ENCODE measurements at places on chromosomes 12 and 14. TPM values are rescaled to one million over a fixed set of nuclear protein-coding genes. Genes with fewer than 3 reads are reported as not detected.
A peak's percentile ranks its signal among the peaks of the same experiment; 100 is the strongest.

CATSPERB gene
- 0.23 TPM for total RNA-seq

EXOC3L4 gene
- not detected for total RNA-seq

SLC6A12 gene
- total RNA-seq = not detected

BMP4 gene
- total RNA-seq = 23.7 TPM

RNASE2 gene
- not detected for total RNA-seq

PIWIL1 gene
- not detected for total RNA-seq

IL22 gene
- not detected for total RNA-seq

ZNF705A gene
- total RNA-seq = not detected

- no peak for DNase-seq
These were observed 954 bp upstream of the SLC39A2 start for GRCh38 chr14:20998139-20998538.

DNA sequence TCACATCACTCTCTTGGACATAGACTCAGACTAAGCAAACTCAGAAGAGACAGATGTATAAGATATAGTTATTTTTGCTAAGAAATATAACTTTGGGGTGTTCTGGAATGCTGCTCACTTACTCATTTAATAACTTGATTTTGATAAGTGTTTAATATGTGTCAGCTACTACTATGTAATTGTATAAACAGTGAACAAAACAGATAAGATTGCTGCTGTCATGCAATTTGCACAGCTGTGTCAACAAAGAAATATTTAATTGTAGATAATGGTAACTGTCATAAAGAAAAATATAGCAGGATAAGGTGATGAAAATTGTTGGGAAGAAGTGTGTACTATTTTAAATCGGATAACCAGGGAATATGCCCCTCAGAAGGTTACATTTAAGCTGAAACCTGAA lies 84.1 kb upstream of the ZDHHC17 start:
- no peak for DNase-seq

DNA sequence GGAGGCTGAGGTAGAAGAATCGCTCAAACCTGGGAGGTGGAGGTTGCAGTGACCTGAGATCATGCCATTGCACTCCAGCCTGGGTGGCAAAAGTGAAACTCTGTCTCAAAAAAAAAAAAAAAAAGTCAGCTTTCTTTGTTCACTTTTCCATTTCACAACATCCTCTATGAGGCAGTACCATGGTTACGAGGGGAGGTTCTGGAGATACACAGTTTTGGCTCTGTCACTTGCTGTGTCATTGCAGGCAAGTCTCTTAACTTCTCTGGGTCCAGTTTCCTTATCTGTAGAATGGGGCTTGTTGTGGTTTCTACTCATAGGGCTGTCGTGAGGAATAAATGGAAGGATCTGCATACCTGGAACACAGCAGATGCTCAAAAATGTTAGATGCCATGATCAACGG lies 75.6 kb upstream of the SLC24A4 start:
- DNase-seq = no peak

- no peak for DNase-seq
These were observed 214.3 kb downstream of the EFCAB11 start for GRCh38 chr14:89740241-89740640.

DNA sequence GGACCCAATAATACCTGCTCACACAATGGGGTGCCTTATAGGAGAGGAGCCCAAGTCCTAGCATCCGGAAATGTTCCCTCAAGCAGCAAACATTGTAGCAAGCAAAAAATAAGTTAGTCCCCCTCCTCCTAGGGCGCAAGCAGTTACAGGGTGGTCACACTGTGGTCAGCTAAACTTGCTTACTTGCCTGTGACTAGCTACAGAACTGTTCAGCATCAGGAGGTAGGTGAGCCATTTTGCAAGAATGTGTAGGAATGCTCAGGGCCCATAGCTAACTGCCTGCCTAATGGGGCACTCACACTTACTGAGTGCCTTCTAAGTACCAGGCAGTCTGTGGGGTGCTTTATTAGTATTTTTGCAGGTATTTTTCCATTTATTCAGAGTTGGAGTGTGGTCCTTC lies 154.6 kb upstream of the GRIN2B start:
- no peak for DNase-seq

DNA sequence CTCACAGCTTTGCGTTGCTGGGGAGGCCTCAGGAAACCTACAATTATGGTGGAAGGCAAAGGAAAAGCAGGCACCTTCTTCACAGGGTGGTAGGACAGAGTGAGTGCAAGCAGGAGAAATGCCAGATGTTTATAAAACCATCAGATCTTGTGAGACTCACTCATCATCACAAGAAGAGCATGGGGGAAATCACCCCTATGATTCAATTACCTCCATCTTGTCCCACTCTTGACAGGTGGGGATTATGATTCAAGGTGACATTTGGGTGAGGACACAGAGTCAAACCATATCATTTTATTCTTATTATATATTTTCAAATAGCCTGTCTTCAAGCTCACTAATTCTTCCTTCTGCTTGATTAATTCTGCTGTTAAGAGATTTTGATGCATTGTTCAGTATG lies 665.3 kb downstream of the TRHDE start:
- no peak for DNase-seq

DNA sequence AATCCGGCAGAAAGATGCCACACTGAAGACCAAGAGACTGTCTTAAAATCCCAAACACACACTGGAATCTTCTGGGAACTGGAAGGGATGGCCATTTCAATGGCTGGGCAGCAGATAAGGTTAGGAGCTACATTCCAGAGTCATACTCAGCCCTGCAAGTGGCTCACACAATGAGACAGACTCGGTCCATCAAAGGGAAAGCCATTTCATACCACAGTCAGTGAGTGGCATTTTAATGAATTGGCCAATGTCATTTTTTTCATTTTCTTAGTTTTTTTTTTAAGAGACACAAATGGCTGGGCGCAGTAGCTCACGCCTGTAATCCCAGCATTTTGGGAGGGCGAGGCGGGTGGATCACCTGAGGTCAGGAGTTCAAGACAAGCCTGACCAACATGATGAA lies 17.9 kb downstream of the CIT start:
- no peak for DNase-seq

GRCh38 chr12:11855983-11856374 lies 206.5 kb downstream of the ETV6 start:
- no peak for DNase-seq

DNA sequence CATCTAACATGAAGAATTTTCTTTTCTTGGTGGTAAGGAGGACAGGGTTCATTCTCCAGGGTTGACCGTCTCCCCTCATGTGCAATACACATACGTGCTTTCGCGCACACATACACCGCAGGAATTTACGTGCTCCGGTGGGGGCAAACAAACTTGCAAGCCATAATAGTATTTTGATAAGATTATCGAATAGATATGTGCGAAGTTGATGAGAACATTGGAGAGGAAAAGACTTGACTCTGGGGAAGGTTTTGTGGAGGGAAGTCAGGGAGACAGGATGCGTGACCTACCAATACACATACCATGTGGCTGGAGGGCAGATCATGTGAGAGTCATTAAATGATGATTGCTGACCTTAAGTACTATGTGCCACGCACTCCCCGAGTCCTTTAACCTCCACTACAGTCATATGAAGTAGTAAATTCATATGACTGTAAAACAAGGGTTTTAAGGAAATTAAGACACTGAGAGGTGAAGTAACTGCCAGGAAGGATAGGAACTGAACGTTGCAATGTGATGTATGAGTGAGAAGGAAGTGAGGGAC lies 921 bp downstream of the RAD51B start:
- no peak for DNase-seq

GRCh38 chr14:70616646-70617045 lies 16.2 kb upstream of the MED6 start:
- no peak for DNase-seq

- no peak for DNase-seq
These were observed 38.4 kb upstream of the FOXN3 start for GRCh38 chr14:89455412-89455811.

GRCh38 chr12:121872546-121873215 lies 14.0 kb upstream of the HPD start:
- DNase-seq = no peak

DNA sequence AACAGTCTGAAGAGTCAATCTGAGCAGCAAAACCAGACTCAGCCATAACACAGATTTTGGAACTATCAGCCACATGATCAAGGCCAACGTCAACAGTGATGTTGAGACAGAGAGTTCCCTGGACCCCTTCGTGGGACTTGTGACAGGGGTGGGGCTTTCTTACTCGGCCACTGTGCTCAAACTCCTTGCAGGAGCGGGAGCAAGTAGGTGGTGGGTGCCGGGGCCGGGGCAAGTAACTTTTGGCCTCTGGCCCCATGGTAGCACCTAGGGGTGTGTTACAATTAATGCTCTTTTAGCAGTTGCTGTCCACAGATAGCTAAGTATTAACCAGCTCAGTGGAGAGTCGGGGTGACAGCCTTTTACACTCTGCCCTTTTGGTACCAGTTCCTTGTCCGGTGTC lies 384.4 kb downstream of the NUAK1 start:
- DNase-seq = no peak

GRCh38 chr12:111409780-111410430 lies 4.2 kb downstream of the SH2B3 start:
- no peak for DNase-seq

- no peak for DNase-seq
These were observed 54.2 kb downstream of the PTPRQ start for GRCh38 chr12:80498059-80498728.

DNA sequence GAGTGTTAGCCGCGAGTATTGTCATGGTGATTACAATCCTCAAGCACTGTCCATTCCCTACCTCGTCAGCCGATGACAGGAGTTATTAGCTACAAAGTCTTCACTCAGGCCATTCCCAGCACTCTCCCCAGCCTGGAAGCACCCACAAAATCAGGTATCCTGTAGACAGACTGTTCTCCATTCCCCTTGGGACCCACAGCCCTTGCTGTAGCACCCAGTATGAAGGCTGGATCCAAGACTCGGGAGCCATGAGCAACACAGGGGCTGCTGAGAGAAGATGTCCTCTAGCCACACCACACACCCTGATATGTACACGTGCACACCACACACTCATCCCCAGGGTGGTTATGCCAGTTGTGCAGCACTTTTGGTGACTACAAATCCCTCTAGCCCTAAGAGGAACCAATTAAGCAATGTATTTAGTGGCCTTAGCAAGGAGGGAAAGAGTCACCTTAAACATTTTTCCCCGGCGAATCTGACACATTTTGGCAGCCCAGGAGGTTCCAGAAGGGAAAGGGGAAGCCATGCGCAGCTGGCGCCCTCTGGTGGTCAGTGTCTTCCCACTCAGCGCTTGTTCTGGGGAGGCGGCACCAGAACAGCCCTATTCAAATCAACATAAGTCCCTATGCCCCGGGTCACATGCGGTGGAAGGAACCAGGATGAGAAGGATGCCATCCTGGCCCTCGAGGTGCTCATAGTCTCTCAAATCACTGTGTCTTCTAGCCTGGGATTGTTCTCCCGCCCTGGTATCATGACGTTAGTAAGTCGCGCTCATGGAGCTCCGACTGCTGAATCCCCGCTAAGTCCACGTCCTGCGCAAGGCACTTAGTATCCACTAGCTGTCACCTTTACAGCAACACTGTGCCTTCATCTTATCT lies 96.9 kb downstream of the GCH1 start:
- DNase-seq = peak; percentile 86

GRCh38 chr12:119176267-119177055 lies 2.3 kb upstream of the HSPB8 start:
- DNase-seq = peak; percentile 92

- no peak for DNase-seq
These were observed 13.4 kb downstream of the JAG2 start for GRCh38 chr14:105155071-105155651.

DNA sequence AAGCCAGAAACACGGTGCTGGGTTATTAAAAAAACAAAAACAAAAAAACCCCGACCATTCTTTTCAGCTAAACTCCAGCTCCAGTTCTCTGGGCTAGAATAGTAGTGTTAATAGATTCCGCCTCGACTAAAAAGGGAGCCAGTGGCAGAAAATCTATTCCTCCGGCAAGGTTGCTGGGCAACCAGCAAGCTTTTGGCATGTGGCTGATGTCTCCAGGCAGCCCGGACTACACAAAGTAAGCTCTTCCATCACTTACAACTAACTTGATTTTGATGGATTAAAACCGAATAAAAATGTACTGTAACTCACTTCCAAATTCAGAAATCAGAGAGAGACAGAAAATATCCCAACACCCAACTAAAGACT lies 126.4 kb upstream of the FOXN3 start:
- no peak for DNase-seq

- DNase-seq = no peak
These were observed 11.1 kb upstream of the KRT1 start for GRCh38 chr12:52691076-52691840.

DNA sequence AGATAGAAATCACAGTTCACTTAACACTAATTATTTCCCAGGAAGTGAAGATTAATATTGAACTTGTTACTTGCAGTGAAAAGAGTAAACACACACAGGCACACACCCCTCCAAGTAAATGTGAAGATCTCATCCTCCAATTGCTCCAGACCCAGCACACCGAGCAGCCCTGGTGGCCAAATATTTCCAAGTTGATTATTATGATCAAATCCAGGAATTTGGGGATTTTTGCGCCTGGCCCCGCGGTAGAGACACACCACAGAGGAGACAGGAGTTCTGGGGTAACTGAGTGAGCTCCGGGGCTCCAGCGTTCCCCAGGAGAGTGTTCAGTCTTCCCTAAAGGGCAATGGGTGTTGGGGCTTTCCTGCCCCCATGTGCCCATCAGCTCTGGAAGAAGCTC lies 431.5 kb downstream of the BCL11B start:
- no peak for DNase-seq

GRCh38 chr14:95536671-95537070 lies 1.8 kb downstream of the GLRX5 start:
- no peak for DNase-seq

GRCh38 chr12:108711489-108712164 lies 19.7 kb downstream of the CORO1C start:
- DNase-seq = no peak

- no peak for DNase-seq
These were observed 13.9 kb upstream of the PITPNM2 start for GRCh38 chr12:123164710-123165261.

DNA sequence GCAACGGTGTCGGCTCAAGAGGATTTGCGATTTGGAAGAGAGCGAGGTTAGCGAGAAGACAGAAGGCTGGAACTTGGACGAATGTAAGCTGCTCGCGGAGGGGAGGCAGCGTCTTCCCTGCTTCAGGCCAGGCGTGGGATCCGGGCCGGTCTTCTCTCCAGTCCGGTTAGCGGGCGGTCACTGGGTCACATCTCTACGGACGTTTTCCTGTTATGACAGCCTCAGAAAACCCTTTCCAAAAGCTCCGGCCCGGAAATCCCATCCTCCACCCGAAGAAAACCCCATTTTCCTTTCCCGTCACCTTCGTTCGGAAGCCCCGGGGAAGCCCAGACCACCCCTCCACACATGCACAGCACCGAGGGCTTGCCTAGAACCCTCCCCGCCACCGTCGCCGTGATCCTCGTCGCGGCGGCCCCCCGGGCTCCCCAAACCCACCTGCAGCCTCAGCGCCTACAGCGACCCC lies 268 bp downstream of the NDUFB1 start:
- DNase-seq = no peak

- DNase-seq = no peak
These were observed 71.6 kb downstream of the ZNF641 start for GRCh38 chr12:48279101-48279500.

- peak; percentile 52 for DNase-seq
These were observed 175.3 kb downstream of the TMEM121 start for GRCh38 chr14:105701456-105702274.
